ENCODE measurements at places on chromosomes 12 and 14. TPM values are rescaled to one million over a fixed set of nuclear protein-coding genes. Genes with fewer than 3 reads are reported as not detected.

Gene A2ML1
- not detected for total RNA-seq

Gene ASB2
- total RNA-seq, result not detected

Gene ALDH1L2
- 1.4 TPM for total RNA-seq

Gene GUCY2C
- total RNA-seq, result not detected

Gene CLEC12A
- not detected for total RNA-seq

Gene CTSG
- total RNA-seq, result not detected

Gene FAM161B
- 3.9 TPM for total RNA-seq

Gene ADAM20
- 0.65 TPM for total RNA-seq

Gene STYK1
- 12.3 TPM for total RNA-seq

Gene TMEM229B
- total RNA-seq, result under 0.01 TPM

Gene ITGB7
- under 0.01 TPM for total RNA-seq

Gene KRT77
- total RNA-seq, result not detected

Gene TBC1D30
- 14.0 TPM for total RNA-seq

Gene SLC10A1
- total RNA-seq, result not detected

Gene TAS2R7
- 0.48 TPM for total RNA-seq

Gene CELA1
- total RNA-seq, result not detected

Gene SMIM41
- 0.19 TPM for total RNA-seq

Gene ARHGEF25
- total RNA-seq, result 0.10 TPM

Gene TXNRD1
- total RNA-seq, result 376 TPM

Gene NGB
- total RNA-seq, result not detected

Gene SERPINA10
- not detected for total RNA-seq

Gene FBLN5
- total RNA-seq, result 0.96 TPM

Gene SCARB1
- 32.0 TPM for total RNA-seq

Gene RND1
- 3.9 TPM for total RNA-seq

Gene MMP19
- 0.65 TPM for total RNA-seq

Gene CMKLR1
- total RNA-seq, result under 0.01 TPM

Gene ANG
- 7.8 TPM for total RNA-seq

Gene PAH
- total RNA-seq, result not detected

Gene GLIPR1L1
- total RNA-seq, result not detected

Gene LIN7A
- 0.19 TPM for total RNA-seq

Gene SLCO1B1
- not detected for total RNA-seq

Gene KRT75
- not detected for total RNA-seq

Gene AQP5
- total RNA-seq, result not detected

Gene SLCO1B3
- total RNA-seq, result not detected

Gene SLC5A8
- not detected for total RNA-seq

Gene RPS6KL1
- total RNA-seq, result 14.7 TPM

Gene FAIM2
- not detected for total RNA-seq

Gene VASH1
- 72.5 TPM for total RNA-seq

Gene CARMIL3
- total RNA-seq, result under 0.01 TPM

Gene STAC3
- total RNA-seq, result 0.65 TPM

Gene PLEKHH1
- 0.33 TPM for total RNA-seq

Gene SMAGP
- total RNA-seq, result 18.6 TPM

Gene IFI27
- 22.2 TPM for total RNA-seq

Gene POTEM
- total RNA-seq, result not detected

Gene VPS29
- 85.5 TPM for total RNA-seq

Gene TMEM106C
- 74.8 TPM for total RNA-seq

Gene NTF3
- total RNA-seq, result 0.19 TPM

Gene JDP2
- 13.7 TPM for total RNA-seq

Gene RASSF9
- total RNA-seq, result 4.3 TPM

Gene DTX1
- not detected for total RNA-seq

Gene PTPRO
- total RNA-seq, result not detected

Gene RTL1
- total RNA-seq, result not detected

Gene SLC8A3
- 0.33 TPM for total RNA-seq

Gene TAS2R46
- 2.9 TPM for total RNA-seq

Gene TRPV4
- total RNA-seq, result 4.6 TPM

Gene CD163
- total RNA-seq, result not detected

Gene TAS2R8
- total RNA-seq, result not detected

Gene PCK2
- total RNA-seq, result 8.5 TPM
